Ureter (tissue), 1 donor: ENCODE measurements at places on chromosomes 16 and 17. TPM values are rescaled to one million over a fixed set of nuclear protein-coding genes. Genes with fewer than 3 reads are reported as not detected.

DNA sequence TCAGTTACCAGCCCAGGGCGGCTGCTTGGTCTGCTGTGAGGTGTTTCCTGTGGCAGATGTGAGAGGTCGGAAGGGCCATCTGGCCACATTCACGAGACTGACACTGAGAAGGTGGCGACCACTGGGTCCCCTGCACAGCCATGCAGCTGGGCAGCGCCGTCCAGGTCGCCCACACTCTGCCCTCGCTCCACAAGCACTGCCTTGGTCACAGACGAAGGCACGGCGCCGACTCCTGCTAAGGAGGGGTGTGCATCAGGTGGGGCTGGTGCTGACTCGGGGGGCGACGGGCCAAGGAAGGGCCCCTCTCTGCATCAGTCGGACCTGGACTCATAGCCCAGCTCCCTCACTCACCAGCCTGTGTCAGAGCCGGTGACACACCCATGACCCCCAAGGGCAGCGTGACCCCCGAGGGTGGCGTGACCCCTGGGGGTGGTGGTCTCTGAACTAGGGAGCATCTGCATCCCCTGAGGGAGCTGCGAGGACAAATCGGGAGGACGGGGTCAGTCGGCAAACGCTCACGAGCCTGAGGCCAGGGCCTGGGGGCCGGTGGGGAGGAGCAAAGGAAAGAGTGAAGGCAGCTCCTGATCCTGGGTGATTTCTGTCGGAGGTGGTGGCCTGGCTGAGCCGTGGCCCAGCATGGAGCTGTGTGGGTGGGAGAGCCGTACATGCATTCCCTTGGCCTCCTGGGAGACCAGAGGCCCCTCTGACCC lies 30.4 kb downstream of the NME3 start:
- no peak for DNase-seq

Gene LLGL2
- total RNA-seq, result 94.0 TPM

DNA sequence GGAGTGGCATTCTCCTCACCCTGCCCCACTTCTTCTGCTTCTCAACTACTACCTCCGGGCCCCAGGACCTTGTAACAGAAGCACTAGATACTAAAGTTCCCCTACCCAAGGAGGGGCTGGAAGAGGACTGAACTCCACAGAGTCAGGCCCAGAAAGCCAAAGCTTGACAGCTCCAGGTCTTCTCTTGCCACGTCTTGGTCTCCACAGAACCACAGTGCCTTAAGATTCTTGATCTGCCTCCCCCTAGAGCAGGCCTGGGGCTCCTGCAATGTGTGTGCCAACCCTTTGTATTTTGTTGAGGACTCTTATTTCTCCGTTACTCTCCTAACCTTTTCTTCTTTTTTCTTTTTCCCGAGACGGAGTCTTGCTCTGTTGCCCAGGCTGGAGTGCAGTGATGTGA lies 4.0 kb downstream of the SLC16A13 start:
- DNase-seq, result no peak

DNA sequence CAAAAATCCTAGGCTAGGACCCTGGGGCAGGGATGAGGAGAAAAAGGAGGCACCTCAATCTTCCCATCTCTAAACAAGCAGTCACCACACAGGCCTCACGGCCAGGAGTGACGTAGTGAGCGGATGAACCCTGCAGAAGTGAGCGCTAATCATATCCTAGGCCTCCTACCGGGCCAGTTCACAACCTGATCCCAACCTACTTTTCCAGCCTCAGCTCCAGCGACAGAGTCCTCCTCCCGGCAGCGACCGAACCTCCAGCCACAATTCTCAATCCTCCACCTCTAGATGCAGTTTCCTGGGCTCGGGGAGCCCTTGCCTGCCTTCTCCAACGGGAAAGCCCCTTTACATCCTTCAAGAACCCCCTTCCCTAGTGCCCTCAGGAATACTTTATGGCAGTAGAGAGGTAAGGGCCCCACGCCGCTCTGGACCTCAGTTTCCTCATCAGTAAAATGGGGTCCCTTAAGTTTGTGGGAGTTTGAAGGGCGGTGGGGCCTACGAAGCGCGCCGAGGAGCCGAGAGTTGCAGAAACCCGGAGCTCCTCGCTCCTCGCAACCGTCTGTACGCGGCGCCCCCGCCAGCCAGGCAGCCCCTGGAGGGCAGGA lies 1.4 kb downstream of the ZNF668 start:
- no peak for DNase-seq

DNA sequence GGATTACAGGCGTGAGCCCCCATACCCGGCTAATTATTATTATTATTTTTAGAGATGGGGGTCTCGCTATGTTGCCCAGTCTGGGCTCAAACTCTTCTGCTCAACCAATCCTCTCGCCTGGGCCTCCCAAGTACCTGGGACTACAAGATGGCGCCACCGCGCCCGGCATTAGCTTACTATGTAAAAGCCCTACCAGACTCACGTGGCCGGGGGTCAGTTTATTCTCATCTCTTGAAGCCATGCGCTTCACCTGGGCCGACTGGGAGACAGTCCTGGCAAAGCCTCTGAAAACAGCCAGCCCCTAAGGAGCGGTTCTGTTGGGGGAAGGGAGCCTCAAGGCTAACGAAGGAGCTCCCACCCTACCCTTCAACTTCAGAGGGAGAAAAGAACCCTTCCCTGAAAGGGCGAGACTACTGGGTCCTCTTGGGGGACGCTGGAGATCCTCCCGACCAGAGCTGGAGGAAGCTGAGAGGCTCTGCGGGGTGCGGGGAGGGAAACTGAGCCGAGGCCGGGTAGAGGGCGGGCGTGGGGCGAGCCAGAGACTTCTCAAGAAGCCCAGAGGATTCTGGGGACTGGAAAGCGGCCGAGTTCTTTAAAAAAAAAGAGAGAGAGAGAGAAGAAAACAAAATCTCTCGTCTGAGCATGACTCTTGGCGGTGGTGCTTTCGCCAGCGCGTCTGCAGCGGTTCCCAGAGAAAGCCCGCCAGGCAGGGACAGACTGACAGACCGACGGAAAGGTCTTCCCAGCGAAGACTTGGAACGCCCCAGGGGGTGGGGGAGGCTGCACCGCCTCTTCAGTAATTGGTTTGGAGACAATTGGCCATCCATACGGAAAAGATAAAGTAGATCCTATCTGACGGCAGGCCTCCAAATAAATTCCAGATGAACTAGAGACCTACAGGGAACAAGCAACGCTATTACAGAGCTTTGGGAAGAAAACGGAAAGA lies 5.6 kb upstream of the TUBG2 start:
- DNase-seq, result no peak

- DNase-seq, result peak; percentile 37
These were observed 5.5 kb upstream of the TMEM92 start for GRCh38 chr17:50268743-50269275.

GRCh38 chr16:57255686-57256415 lies 10.8 kb downstream of the ARL2BP start:
- DNase-seq, result no peak

GRCh38 chr16:55494994-55495421 lies 13.9 kb upstream of the LPCAT2 start:
- DNase-seq, result peak; percentile 66

Gene PTRH2
- total RNA-seq, result 25.8 TPM

- no peak for DNase-seq
These were observed 153.8 kb downstream of the CEP112 start for GRCh38 chr17:66038125-66038524.

GRCh38 chr17:39116224-39116623 lies 35.2 kb downstream of the PLXDC1 start:
- no peak for DNase-seq

- DNase-seq, result no peak
These were observed 2.9 kb upstream of the CCDC102A start for GRCh38 chr16:57539072-57539796.

DNA sequence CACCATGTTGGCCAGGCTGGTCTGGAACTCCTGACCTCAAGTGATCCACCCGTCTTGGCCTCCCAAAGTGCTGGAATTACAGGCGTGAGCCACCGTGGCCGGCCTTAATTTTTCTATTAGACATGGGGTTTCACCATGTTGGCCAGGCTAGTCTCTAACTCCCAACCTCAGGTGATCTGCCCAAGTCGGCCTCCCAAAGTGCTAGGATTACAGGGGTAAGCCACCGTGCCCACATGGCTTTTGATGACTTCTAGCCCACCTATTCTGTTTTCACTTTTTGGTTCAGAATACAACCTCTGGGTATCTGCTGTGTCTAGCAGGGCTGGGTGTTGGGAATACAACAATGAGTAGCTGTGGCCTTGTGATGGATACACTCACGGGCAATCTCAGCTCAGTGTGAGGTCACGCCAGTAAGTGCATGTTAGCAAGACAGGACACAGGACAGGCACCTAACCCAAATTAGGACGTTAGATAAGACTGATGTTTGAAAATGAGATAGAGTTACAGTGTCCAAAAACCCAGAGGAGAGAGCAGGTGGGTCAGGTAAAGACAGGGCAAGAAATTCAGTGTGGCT lies 14.1 kb upstream of the YWHAE start:
- DNase-seq, result no peak

Gene C17orf100
- total RNA-seq, result 1.8 TPM

DNA sequence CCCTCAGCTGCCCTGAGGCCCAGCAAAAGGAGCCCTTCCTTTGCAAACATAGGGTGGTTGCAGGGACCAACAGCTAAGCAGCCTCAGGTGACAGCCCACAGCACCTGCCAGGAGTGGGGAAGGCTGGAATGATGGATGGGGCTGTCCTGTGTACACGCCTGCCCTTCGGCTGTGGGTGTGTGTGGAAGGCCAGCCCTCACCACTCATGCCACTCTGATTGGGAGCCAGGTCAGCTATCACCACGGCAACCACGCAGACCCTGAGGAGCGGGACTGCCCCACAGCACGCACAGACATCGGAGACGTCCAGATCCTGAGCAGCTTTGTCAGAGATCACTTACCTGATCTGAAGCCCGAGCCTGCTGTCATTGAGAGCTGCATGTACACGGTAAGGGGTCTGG lies 11.9 kb downstream of the PIPOX start:
- no peak for DNase-seq

DNA sequence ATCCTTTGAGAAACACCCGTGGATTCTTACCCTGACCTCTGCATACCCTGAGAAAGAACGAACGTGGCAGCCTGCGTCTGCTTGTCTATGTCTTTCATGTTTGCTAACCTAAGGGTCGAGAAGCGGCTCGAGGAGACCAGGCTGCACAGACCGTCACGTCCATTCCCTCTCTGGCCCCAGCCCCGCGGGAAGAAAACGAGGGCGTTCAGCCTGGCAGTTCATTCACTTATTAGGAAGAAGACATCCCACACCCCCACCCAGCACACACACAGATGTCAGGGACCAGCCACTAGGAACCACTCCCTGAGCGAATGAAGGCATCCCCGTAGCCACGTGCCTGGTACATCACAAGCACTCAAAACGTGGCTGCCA lies 655 bp upstream of the MTHFSD start:
- DNase-seq, result no peak

- no peak for DNase-seq
These were observed 13.3 kb upstream of the SDK2 start for GRCh38 chr17:73657473-73658116.

- DNase-seq, result no peak
These were observed 19.6 kb upstream of the EEF2K start for GRCh38 chr16:22186517-22186916.

Gene HSD17B2
- 47.8 TPM for total RNA-seq

- no peak for DNase-seq
These were observed 100.5 kb upstream of the SHISA6 start for GRCh38 chr17:11140501-11140900.

Gene EVPLL
- total RNA-seq, result 2.1 TPM

DNA sequence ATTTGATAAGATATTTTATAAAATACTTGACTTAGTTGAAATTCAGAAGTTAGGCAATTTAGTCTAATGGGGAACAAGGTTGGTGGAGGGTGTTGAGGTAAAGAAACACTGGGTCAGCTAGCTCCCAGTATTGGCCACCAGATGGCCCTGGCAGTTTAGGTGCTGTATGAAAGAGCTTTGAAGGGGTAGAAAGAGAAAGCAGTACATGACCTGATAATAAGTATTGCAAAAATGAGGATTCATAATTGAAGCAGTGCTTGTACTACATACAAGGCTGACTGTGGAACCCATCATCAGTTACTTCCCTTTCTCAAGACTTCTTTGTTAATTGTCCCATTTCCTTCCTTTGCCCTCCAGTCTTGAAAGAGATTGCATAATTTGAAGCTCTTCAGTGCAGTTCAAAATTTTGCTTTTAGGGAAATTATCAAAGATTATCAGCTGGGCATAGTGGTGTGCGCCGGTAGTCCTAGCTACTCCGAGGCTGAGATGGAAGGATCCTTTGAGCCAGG lies 29.4 kb downstream of the TANC2 start:
- DNase-seq, result no peak

- DNase-seq, result no peak
These were observed 458 bp downstream of the ENKD1 start for GRCh38 chr16:67666032-67666551.

Gene CD300LB
- 0.49 TPM for total RNA-seq

Gene KRT17
- 223 TPM for total RNA-seq

Gene KRT36
- total RNA-seq, result not detected

Gene DHX58
- 31.3 TPM for total RNA-seq

GRCh38 chr16:23608194-23608593 lies 12.1 kb upstream of the NDUFAB1 start:
- DNase-seq, result no peak

DNA sequence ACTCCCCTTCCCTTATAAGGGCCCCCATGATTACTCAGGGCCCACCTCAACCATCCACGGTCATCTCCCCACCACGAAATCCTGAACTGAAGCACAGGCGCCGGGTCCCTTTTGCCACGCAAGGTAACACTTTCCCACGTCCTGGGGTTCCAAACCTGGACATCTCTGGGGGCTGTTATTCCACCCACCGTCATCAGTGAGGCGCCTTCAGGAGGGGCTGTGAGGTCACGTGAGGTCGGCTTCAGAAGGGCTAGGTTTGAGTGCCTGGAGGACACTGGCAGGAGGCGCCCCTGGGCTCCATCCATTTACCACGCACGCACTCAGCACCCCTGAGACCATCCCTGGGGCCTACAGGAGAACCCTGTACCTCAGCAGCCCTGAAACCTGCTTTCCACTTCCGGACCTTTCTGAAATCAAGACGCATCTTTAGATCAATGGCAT lies 4.1 kb downstream of the CD2BP2 start:
- no peak for DNase-seq

Gene TMIGD1
- total RNA-seq, result not detected

Gene CDH3
- total RNA-seq, result 17.4 TPM

Gene RCVRN
- not detected for total RNA-seq

Gene EMC6
- total RNA-seq, result 24.3 TPM

Gene KIF19
- total RNA-seq, result 1.8 TPM
